Testis (tissue), 5 donors: ENCODE measurements at places on chromosomes 5 and 9.

DNA sequence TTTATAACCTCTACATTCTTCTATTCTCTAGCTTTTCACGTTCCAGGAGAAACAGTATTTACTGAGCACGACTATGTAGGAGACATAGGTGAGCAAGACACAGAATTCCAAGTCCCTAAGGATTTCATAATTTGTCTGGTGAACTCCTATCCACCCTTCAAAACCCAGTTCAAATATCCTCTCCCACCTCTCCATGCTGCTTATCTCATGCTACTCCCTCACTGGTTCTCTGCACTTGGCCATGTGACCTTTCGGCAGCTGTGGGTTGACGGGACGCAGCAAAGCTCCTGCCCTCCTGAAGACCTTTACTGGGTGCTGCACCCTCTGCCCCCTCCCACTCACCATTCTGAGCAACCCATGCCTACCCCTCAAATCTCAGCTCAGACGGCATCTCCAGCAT, 173.2 kb downstream of the RGS3 start:
- DNase-seq, result no peak

DNA sequence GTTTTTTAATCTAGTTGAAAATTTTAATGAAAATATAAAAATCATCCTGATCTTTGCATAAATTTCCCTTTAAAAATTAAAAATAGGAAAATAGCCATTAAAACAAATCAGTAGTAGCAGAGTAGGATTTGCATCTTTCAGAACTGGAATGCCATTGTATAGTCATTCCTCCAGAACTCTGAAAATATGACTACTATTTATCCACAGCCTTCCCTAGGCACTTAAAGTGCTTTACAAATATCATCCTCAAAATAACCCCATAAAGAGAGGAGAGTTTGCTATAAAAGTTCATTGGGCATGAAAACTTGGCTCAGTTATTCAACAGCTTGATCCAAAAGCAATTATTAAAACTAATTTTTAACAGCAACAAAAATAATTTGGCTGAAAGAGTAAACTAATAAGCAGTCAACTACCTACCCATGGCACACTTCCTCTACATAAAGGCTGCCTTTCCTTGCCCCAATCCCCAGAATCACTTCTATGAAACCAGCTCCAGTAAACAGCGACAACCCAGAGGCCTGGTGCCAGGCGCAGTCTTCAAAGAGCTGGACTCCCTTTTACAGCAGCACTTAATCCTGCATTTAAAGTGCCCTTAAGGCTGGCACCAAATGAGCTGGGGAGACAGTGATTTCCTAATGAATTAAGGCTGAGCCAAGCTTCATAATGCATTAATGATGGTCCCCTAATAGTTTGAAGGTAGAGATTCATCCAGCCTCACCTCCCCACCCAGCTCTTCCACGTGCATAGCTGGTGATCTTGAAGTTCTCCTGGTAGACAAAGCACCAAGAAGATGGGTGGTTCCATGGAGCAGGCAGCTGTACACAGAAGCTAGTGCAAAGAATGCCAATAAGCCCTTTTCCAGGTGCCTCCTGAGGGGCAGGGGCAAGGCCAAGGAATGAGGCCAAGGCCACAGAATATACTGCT, 36.1 kb downstream of the LHFPL2 start:
- DNase-seq, result no peak

GRCh38 chr5:8907168-8907868, 638.6 kb downstream of the SEMA5A start:
- no peak for DNase-seq

DNA sequence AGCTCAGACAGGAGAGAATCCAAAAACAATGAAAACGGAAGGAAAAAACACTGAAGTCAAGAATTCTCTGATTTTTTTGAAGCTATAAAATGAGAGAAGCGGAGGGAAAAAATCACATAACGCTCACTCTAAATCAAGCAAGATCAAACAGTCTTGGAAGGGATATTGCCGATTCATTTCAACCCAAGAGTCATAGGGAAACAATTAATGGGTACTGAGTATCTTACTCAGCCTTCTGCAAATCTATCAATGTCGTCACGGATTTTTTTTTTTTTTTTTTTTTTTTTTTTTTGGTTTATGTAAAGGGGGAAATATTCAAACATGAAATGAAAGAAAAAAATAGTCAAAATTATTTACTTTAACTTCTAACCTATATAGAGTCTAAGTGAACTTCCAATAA, 9.5 kb downstream of the MEF2C start:
- no peak for DNase-seq

- DNase-seq, result no peak
These were observed 124.9 kb upstream of the ZNF608 start for GRCh38 chr5:124871303-124871702.
